Daoy (cell line): ENCODE measurements at places on chromosomes 6 and 20.

DNA sequence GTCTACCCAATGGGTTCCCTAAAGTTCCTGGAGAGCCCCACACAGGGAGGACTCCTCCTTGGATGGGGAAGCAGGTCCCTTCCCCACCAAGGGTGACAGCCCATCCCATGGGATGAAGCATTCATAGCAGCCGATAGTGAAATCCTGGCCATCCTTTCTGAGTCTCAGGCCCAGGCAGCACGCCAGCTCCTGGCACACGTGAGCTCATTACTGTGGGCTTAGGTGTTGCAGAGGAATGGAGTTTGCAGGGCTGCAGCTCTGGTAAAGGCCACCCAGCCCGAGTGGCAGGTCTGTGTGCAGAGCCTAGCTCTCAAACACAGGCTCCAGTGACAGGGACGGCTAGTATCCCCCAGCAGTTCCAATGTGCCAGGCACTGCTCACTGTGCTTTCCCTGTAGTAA is 31.0 kb downstream of the SIRPA start:
- DNase-seq = no peak

DNA sequence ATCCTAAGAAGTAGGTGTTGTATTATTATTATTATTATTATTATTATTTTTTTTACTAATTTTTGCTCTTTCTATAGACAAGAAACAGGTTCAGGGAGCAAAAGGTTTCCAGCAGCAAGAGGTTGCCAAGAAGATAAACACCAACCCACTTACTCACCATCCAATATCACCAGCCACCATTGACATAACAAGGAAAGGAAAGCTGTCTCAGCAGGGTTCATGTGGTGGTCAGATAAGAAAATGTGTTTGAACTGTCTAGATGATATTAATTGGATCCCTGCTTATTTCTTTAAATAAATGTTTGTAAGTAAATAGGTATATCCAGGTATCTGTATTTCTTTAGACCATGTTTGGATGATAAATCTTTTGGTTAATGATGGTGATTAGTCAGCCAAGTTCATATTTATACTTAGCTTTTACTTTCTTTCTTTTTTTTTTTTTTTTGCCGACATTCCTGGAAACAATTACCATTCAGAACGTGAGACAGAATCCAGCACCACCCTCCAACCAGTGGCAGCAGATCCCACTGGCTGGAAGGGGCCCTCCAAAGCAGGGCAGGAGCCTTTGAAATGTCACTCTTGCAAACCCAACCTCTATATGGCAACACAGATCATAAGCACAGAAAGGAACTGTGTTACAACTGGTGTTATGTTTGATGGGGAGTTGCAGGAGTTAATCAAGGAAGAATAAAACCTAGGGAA is 139.2 kb upstream of the ECI2 start:
- peak; percentile 80 for DNase-seq

DNA sequence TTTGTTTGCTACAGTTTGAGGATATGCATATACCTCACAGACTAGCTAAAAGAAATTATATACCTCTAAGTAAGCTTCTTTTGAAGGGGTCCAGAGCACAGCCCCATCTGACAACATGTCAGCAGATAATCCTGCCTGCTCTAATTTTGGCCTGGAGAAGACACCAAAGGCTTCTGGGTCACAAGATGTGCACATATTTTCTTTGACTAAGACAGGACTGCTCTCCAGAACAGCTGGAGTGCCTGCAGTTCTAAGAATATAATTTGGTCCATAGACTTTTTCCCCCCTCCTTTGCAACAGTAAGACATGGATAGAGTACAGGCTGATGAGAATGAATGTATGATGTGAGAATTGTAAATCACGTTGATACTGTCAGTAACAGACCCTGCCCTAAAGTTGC is 107.9 kb upstream of the KCNK16 start:
- DNase-seq = no peak

DNA sequence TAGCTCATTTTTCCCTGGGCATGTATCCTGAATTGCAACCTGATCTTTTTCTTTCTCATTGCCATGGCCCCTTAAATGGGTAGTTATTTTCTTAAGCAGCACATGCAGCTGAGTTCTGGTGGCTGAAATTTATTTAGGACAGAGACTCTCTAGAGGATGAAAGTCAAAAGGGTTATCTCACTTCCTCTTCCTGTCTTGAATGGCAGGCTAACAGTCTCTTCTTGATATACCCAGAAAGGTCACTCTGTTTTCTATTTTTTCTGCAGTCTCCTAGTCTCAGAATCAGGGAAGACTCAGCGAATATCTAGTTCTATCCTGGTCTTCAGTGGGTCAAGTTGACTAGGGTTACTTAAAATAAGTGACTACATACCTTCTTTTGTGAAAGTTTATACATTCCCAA is 243.3 kb downstream of the EPHA7 start:
- no peak for DNase-seq

DNA sequence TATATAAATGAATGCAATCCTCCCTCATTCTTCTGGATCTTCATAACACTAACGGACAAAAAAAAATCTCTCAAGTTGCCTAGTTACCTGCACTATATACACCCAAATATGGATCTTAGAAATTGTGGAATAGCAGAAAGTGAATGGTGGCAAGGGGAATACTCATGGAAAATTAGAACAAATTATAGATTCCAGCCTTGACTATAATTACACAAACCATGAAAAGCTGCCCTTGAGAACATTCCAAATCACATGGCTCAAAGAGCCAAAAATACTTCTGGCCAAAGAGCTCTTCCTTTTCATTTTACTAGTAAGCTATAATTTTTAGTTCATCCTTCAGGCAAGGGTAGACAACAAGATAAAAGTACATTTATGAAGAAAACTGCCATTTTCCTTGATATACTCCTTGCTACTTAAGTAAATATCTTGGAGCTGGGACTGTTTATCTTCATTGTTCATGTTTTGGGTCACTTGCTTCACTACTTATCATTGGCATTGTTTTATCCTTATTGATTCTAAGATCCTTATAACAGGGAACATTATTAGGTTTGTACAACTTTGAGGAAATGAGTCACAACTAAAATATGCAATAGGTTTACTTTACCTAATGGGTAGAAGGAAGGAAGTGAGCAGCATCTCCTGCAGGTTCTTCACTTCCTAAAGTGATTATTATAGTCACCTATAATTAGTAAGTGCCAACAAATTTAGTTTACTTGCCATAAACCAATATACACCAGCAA is 6.4 kb upstream of the MTRES1 start:
- DNase-seq = no peak

- no peak for DNase-seq
These were observed 36.5 kb downstream of the PPP1R16B start for GRCh38 chr20:38842026-38842425.

DNA sequence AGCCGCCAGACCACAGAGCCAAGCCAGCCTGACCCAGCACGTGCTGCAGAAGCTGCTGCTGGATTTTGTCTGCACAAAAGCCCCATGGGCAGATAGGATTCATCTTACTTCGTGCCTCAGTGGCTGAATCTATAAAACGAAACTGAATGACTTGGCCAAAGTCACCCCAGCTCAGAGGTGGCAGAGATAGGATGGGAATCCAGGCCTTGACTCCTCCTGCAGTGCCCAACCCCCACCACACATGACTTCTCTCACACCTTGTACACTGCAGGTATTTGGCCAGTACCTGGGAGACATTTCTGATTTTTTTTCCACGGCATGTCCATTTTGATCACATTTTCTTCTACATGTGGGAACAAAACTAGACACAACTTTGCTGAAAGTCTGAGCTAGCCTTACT is 182.1 kb downstream of the ANKRD60 start:
- no peak for DNase-seq

- DNase-seq = no peak
These were observed 97.1 kb upstream of the GRIK2 start for GRCh38 chr6:101296169-101296960.

GRCh38 chr6:83815631-83816272 is 37.4 kb upstream of the RIPPLY2 start:
- peak; percentile 34 for DNase-seq

DNA sequence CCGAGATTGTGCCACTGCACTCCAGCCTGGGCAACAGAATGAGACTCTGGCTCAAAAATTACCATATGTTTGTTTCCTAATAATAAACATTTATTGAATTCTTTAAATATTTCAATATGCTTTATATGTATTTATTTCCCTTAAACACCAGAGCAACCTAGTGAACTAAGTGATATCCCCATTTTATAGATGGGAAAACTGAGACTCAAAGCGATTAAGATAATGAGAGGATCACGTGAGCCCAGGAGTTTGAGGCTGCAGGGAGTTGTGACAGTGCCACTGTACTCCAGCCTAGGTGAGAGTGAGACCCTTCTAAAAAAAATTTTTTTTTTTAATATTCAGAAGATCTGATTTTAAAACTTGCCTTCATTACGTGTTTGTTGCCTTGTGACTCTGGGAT is 19.4 kb upstream of the CARMIL1 start:
- DNase-seq = no peak

- DNase-seq = peak; percentile 79
These were observed 2.4 kb upstream of the MCM3 start for GRCh38 chr6:52286798-52287432.

DNA sequence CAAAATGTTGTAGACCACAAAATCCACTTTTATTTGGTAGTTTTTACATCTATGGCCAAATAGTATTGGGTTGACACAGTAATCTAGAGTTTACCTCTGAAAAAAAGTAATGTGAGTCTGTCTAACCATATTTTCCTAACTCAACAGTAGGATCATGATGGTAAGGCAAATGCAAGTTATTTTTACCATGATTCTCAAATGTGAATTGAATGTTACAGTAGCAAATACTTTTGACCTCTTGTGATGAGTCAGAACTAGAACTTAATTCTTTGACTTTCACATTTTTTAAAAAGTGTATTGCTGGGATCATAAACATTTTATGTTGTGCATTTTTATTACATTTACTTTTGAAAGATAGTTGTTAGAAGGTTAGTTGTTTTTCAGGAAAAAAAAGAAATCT is 22.0 kb downstream of the RNF146 start:
- DNase-seq = no peak

GRCh38 chr6:7245668-7246393 is 67.2 kb downstream of the SSR1 start:
- no peak for DNase-seq

DNA sequence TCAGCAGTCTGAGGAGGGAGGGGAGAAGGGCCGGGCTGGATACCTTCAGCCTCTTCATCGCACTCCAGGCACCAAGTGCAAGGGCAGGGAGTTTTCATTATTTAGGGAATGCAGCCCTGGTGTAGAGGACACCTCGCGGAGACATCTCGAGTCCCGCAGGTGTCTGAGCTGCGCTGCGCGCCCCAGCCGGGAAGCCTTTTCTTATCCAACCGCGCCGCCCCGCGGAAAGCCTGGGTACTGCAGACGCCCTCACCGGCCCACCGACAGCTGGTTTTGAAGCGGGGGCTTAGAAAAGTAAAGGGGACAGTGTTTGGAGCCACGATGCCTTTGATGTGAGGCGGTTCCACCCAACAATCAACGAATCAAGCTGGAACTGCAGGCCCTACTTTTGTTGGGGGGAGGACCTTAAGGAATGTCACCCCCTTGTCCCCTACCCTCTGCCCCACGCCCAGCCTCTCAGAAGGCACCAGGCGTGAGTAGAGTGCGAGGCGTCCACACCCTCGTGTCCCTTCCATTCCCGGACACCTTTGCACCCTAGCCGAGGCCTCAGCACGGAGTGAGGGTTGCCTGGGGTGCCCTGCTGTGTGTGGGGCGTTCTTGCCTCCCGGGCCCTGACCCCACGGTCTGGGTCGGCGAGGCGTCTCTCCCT is 8.6 kb downstream of the NKX2-2 start:
- peak; percentile 69 for DNase-seq

DNA sequence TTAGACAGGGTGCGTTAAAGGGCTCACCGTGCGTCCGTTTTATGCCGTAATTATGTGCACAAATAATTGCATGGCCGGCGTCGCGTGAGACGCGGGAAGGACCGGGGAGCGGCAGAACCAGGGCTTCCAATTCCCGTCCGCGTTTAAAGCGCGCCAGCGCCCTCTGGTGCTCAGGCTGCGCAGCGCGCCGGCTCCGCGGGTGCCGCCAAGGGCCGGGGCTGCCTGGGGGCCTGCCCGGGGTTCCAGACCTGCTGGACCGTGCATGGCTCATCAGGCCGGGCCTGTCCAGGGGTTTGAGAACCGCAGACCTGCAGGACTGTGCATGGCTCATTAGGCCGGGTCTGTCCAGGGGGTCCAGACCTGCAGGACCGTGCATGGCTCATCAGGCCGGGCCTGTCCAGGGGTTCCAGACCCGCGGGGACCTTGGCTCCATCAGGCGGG is 369.0 kb downstream of the THBS2 start:
- DNase-seq = peak; percentile 49

DNA sequence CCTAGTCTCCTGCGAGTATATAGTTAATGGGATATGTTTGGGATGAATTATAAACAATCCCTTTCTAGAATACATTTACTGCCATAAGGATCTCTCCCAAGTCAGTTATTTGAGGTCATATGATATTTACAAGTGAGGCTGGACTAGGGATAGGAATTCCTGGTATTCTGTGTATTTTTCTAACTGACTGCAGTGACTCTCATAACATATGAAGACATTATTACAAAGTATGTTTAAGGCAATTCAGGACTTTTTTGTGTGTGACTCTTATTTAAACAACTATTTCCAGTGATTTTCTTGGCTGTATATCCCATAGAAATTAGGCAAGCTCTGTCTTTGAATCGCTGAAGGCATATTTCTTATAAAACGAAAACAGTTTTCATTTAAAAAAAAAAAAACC is 18.4 kb upstream of the TNFAIP3 start:
- no peak for DNase-seq

- no peak for DNase-seq
These were observed 22.6 kb downstream of the MYH7B start for GRCh38 chr20:34978092-34978744.

DNA sequence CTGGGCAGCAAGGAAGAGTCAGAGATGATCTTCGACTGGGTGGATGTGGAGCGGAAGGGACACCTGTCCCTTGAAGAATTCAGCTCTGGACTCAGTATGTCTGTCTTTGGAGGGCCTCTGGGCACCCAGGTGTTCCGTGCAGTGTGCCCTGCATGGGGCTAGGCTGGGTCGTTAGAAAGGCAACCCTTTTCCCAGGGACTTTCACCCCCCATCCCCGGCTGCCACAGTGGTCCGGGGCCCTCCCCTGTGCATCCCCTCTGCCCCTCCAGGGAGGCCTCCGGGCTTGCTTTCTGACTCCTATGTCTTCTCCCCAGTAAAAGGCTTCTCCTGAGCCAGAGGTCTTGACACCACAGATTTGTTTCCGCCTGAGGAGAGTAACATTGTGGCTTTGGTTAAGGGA is 16.2 kb downstream of the RAB44 start:
- no peak for DNase-seq

GRCh38 chr6:161354956-161355355 is 81.1 kb upstream of the AGPAT4 start:
- DNase-seq = no peak

DNA sequence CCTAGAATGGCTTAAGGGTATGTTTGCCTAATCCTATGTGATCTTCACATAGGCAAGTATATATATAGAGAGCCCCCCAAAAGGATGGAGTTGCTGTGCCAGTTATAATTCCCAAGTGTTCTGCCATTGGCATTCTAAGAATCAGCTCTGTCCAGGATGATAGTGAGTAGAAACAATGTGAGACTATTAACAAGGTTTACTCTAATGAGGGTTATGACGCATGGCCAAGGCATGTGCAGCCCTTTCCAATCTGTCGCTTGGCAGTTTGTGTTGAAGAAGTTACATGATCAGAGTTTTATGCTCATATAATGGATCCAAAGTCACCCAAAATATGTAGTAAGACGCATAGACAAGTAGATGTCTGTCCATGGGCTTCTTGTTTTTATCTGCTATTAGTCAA is 33.6 kb downstream of the VGLL2 start:
- peak; percentile 46 for DNase-seq
